ENCODE measurements at places on chromosomes 1 and 21.

- DNase-seq: no peak
Measured at GRCh38 chr1:10495952-10496351, 21.2 kb downstream of the PEX14 start.

GRCh38 chr1:17762313-17762712, 7.2 kb downstream of the ACTL8 start:
- no peak for DNase-seq

- DNase-seq: no peak
Measured at GRCh38 chr1:65395887-65396612, 24.4 kb upstream of the LEPR start.

- DNase-seq: no peak
Measured at GRCh38 chr1:236451796-236452373, 57.8 kb downstream of the EDARADD start.

DNA sequence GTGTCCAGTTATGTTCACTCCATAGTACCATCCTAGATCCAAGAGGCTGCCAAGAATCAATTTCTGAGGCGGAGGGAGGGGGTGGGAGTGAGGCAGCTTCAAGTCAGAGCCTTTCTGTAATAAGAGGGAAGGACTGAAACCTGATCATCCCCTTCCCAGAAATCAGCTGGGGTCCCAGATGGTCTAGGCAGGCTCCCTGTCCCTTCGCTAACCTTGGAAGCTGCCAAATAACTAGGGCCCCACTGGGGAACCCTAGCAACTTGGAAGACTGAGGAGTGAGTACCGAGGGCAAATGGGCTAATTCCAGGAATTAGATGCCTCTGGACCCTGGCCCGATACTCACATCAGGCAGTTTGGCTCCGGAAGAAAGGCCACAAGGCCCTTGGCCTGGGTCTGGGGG, 113.3 kb downstream of the NAV1 start:
- DNase-seq: no peak

DNA sequence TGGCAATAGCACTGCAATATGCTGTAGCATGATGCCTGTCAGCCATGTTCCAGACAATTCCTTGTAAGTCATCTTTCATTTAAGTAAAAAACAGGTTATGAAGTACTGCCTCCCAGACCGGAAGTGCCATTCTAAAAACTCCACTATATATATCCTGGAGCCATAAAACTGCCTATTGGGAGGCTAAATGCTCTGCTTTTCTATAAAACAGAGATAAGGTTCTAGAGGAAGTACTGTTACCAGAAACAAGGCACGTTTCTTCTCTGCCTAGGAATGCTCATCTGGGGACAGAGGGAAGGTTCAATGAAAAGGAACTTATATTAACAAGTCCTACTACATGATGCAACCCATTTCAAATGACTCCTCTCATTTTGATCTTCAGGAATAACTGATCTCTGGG, 66.8 kb downstream of the GPR137B start:
- DNase-seq: no peak
